ENCODE measurements at places on chromosomes 6 and 20.

- peak; percentile 40 for DNase-seq
Observed at GRCh38 chr20:36273414-36274180, 32.5 kb upstream of the DLGAP4 start.

- no peak for DNase-seq
Observed at GRCh38 chr6:6972456-6972855, 135.3 kb upstream of the RREB1 start.

GRCh38 chr20:64036346-64037198 lies 590 bp downstream of the C20orf204 start:
- no peak for DNase-seq

DNA sequence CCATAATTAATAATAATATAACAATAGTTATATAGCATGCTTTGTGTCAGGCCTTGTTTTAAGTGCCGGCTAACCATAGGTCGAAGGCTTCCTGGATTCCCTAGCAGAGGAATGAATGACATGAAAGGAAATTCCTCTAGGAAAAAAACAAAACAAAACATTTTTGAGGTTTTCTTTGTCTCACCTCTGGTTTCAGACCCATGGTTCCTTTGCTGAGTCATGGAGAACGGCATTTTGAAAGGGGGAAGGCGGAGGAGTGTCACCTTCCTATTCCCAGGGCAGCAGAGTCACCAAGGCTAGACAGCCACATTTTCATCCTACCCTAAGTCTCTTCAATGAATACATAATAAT lies 25.3 kb upstream of the CCND3 start:
- DNase-seq, result no peak

- no peak for DNase-seq
Observed at GRCh38 chr20:62326559-62326958, 23.8 kb downstream of the ADRM1 start.

- no peak for DNase-seq
Observed at GRCh38 chr20:52923123-52923937, 48.8 kb upstream of the TSHZ2 start.

GRCh38 chr6:65798280-65799014 lies 91.4 kb upstream of the EYS start:
- no peak for DNase-seq

- no peak for DNase-seq
Observed at GRCh38 chr6:20223141-20223540, 10.9 kb upstream of the MBOAT1 start.

DNA sequence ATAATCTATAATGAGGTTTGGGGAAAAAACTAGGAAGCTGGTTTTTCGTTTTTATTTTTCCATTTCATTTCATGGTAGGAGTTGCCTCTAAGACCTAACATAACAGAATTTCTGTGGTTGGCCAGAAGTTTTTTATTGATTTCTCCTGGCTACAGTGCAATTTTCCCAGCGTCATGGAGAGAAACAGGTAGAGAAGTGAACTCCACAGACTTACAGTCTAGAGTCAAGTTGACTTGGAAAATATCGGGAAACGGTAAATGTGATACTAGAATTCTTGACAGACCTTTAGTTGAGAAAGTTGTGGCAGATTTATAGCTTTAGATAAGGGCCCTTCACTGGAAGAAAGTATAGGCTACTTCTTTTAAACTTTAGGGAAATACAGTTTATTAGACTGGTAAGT lies 238.3 kb downstream of the DOK5 start:
- DNase-seq, result no peak

DNA sequence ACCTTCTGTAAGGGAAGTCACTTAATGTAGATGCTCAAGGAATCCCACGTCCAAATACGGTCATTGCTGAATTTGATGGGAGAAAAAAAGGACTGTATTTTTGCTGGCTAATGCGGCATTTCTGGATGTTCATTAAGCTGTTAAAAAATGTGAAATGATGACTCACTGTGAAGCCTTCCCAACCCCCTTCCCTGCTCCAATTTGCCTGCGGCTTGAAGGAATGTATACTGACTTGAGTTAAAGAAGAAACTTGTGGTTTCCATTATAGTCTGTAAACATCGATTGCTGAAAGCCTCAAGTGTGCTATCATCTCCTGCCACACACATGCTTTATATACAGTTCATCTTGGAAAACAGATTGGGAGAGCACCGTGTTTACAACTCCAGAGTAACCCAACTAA lies 249.1 kb upstream of the JAG1 start:
- DNase-seq, result no peak

DNA sequence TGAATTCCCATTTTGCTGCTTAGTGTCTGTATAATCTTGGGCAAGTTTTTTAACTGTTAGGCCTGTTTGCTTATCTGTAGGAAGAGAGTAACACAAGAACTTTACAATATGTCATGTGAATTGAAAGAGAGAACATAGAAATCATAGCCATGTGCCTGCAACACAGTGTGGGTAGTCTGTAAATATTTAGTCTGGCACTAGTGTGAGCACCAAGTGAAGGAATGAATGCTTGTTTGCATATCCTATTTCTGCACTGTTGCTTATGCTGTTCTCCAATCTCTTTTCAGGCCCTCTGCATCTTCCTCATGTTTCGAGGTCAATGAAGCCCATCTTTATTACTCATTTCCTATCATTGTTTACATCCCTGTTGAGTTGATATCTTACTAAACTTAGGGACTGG lies 49.2 kb downstream of the CBFA2T2 start:
- peak; percentile 10 for DNase-seq

GRCh38 chr20:4810426-4811019 lies 88.8 kb downstream of the PRND start:
- no peak for DNase-seq

- DNase-seq, result peak; percentile 43
Observed at GRCh38 chr20:40741507-40742106, 52.6 kb upstream of the MAFB start.

- DNase-seq, result no peak
Observed at GRCh38 chr6:114569669-114570068, 226.8 kb upstream of the HS3ST5 start.

DNA sequence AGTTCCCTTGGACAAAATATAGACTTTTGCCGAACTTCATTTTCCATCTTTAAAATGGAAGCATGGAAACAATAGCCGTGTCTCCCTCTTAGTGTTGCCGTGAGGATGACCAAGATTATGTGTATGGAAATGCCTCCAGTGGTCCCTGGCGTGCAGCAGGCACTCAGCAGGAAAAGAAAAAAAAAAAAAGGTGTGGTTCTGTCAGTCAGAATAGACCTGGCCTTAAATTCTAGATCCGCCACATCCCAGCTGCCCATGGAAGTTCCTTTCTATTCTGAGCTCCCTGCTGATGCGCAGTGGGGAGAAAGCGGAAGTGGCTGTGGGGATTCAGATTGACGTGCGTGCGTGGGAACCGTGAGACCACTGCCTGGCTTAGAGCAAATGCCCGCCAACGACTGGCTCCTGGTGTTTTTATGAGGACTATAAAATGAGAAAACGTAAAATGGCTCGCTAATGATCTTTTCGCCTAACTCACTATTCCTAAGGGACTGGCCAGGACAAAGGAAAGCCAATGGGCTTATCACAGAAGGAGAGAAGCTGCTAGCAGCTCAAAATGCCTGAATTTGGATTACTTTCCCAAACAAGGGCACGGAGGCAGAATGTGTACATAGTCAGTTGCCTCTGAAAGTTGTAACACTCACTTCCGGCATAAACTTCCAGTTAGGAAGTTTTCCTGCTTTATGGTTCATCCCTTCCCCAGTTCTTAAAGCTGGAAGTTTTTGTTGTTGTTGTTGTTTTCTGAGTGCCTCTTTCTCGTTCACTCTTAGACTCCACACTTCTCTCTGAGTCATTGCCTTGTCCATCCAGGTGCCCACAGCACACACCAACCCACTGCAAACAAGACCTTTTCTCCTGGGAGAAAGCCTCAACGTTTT lies 11.4 kb upstream of the PDE10A start:
- no peak for DNase-seq

DNA sequence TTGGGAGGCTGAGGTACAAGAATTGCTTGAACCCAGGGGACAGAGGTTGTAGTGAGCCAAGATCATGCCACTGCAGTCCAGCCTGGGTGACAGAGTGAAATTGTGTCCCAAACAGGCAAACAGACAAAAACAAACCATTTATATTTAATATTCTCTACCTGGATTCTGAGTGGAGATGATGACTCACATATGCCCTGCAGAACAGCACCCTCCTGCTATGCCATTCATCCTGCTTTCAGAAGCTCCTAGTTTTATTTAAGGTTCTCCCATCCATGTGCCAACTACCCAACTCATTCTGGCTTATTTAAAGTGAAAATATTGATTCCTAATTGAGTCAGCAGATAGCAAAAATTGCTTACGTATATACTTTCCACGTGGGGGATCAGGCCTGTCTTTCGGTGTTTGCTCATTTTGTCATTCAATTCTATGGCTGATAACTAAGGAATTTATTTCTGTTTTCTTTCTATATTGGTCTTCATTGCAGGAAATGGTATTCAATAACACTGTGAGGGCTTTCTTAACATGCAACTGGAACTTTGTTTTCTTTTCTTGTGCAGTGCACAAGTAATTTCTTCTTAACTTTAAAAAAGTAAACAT lies 459.1 kb upstream of the JAG1 start:
- no peak for DNase-seq

DNA sequence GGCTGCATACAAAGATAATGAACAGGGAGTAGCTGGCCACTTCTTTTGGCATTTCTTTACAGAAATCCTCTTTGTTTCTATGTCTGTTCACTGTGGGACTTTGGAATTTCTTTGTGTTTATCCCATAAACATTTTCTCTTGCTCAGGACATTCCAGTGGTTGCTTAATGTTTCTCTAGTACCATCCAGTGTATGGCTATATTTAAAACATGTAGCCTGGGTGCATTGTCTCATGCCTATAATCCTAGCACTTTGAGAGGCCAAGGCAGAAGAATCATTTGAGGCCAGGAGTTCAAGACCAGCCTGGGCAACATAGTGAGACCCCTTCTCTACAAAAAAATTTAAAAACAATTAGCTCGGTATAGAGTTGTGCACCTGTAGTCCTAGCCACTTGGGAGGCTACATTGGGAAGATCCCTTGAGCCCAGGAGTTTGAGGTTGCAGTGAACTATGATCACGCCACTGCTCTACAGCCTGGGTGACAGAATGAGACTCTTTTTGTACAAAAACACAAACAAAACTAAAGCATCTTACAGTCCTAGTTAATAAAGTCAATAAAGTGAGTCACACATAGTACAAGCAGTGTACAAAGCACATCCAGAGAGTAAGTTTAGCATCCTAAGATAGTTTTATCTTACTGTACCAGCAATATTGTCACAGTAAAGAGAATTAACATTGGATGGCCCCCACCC lies 63.3 kb downstream of the ZFAND3 start:
- no peak for DNase-seq

- no peak for DNase-seq
Observed at GRCh38 chr6:170122651-170123050, 168.2 kb downstream of the DLL1 start.

GRCh38 chr20:49285813-49286494 lies 8.1 kb upstream of the ZNFX1 start:
- no peak for DNase-seq

DNA sequence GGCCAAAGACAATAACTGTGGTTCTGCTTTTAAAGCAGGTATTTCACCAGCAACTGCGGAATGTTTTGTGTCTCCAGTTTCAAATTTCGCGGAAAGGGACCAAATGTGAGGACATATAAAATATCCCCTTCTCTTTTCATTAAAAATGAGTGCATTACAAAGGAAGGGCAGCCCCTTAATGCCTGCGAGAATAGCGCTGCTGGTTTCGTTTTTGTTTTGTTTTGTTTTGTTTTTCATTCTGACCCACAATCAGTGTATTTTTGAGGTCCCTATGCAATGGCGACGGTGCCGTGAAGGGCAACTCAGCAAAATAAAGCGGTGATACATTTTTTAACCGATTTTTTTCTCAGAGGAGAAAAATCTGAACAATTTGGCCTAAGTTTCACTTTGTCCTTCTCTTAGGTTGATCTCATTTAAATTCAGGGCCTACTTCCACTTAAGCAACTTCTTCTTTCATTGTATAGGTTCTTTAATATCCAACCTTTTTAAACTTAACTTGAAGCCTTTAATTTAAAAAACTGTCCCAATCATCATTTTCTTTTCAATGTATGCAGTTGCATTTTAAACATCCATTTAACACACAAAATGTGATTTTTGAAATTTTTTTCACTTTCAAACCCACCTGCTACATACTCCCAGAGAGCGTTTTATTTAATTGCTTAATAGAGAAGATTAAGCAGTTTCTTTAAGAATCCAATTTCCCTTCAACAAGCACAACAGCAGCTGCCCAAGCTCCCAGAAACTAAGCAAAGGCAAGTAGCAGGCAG lies 2.9 kb upstream of the HIVEP2 start:
- peak; percentile 42 for DNase-seq

DNA sequence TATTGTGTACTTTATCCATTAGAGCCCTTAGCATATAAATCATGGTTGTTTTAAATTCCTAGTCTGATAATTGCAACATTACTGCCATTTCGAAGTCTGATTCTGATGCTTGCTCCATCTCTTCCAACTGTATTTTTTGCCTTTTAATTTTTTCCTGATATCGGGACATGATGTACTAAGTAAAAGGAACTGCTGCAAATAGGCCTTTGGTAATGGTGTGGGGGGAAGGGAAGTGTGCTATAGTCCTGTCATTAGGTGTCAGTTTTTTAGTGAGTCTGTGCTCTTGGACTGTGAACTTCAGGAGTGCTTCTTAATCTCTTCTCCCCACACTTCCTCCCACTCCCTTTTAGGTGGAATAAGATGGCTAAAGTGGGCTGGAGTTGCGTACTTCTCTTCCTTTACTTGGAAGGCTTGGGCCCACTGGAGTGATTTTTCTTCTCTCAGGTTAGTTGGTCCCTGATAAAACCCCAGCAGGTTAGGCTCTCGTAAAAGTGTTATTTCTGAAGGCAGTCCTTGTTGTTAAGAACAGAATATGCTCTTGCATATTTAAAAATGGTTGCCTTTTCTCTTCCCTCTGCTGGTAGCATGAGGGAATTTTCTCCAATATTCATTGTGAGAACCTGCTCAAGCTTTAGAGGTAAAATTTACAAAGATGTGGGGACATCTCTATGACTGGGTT lies 18.1 kb downstream of the STXBP5 start:
- DNase-seq, result no peak

DNA sequence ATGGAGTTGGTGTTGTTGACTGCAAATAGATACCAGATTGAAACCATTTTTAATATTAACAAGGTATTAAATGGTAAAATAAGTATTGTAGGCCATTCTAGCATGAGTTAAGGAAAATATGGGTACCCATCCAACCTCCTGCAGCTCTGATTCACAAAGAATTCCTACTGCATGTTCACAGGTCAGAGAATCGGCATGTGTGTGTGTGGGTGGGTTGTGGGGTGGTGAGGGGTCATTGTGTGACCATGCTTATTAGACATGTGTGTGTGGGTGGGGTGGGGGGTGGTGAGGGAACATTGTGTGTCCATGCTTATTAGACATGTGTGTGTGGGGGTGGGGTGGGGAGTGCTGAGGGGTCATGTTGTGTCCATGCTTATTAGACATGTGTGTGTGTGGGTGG lies 3.2 kb downstream of the IYD start:
- DNase-seq, result no peak

GRCh38 chr20:2798814-2799213 lies 1.6 kb downstream of the CPXM1 start:
- no peak for DNase-seq

GRCh38 chr6:43658161-43658560 lies 13.3 kb downstream of the RSPH9 start:
- no peak for DNase-seq

- no peak for DNase-seq
Observed at GRCh38 chr6:111813677-111814310, 59.5 kb downstream of the FYN start.

All from NCI-H526 (cell line).